ENCODE measurements at places on chromosomes 1 and 21. TPM values are rescaled to one million over a fixed set of nuclear protein-coding genes. Genes with fewer than 3 reads are reported as not detected.

Gene RIPK4
- not detected for polyA plus RNA-seq

Gene NBL1
- polyA plus RNA-seq: 0.18 TPM

Gene KIAA0040
- 85.7 TPM for polyA plus RNA-seq

Gene NES
- polyA plus RNA-seq: not detected

Gene PDZK1IP1
- polyA plus RNA-seq: 1.1 TPM

Gene PROX1
- 0.89 TPM for polyA plus RNA-seq

Gene ZRANB2
- 53.3 TPM for polyA plus RNA-seq

Gene PGLYRP3
- polyA plus RNA-seq: not detected

Gene ZYG11A
- 0.33 TPM for polyA plus RNA-seq

Gene ASTN1
- polyA plus RNA-seq: not detected

Gene CFAP126
- not detected for polyA plus RNA-seq

Gene AMY1B
- not detected for polyA plus RNA-seq

Gene SELENON
- polyA plus RNA-seq: 1.2 TPM

Gene TMEM183A
- 46.7 TPM for polyA plus RNA-seq

Gene LCE3E
- not detected for polyA plus RNA-seq

Gene DRAXIN
- 0.13 TPM for polyA plus RNA-seq

Gene GLMN
- polyA plus RNA-seq: 7.5 TPM

Gene GREM2
- not detected for polyA plus RNA-seq

Gene RBM15
- polyA plus RNA-seq: 16.9 TPM

Gene MXRA8
- polyA plus RNA-seq: not detected

Gene KCNA2
- not detected for polyA plus RNA-seq

Gene LCE1B
- polyA plus RNA-seq: not detected

Gene DR1
- polyA plus RNA-seq: 69.4 TPM

Gene KPRP
- not detected for polyA plus RNA-seq

Gene KRTAP10-4
- not detected for polyA plus RNA-seq

Gene GABRD
- polyA plus RNA-seq: not detected
